WTC11 (cell line): ENCODE measurements at places on chromosomes 12 and 14.

- no peak for DNase-seq
Observed at GRCh38 chr12:71555191-71555590, 108.5 kb downstream of the ZFC3H1 start.

GRCh38 chr14:93475471-93475870, 44.7 kb downstream of the UNC79 start:
- DNase-seq, result no peak

DNA sequence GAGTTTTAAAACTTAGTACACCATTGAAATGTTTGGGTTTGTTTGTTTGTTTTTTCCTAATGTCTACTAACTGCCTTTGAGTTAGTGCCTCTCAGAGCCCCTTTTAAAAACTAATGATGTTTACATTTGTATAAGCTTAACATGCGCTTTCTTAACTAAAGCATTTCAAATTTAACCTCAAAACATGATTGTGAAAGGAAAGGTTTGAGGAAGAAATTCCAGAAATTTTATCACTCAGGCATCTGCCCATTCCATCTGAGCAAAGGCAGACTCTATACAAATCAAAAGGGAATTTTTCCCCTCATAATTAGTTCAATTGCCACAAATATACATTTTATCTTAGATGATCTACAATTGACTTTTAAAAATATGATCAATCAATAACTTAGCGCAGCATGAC, 230.7 kb upstream of the CAND1 start:
- DNase-seq, result no peak

- no peak for DNase-seq
Observed at GRCh38 chr12:88468581-88468980, 111.7 kb downstream of the KITLG start.

- no peak for DNase-seq
Observed at GRCh38 chr12:14957551-14958168, 3.7 kb downstream of the ARHGDIB start.

DNA sequence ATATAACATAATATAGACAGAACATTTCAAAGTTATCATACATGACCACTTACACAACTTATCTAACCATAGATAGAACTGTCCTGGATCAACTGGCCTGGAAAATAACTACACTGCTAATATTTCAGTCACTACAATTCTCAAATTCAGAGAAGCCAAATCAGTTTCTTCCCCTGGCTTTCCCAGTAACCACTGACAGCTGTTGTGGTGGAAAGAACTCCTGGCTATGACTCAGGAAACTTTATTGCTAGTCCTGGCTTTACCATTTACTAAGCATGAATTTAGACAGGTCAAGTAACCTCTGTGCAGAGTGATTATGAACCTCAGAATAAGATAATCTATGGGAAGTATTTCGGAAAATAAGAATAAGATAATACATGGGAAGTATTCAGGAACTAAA, 244.9 kb upstream of the DIO2 start:
- DNase-seq, result no peak

DNA sequence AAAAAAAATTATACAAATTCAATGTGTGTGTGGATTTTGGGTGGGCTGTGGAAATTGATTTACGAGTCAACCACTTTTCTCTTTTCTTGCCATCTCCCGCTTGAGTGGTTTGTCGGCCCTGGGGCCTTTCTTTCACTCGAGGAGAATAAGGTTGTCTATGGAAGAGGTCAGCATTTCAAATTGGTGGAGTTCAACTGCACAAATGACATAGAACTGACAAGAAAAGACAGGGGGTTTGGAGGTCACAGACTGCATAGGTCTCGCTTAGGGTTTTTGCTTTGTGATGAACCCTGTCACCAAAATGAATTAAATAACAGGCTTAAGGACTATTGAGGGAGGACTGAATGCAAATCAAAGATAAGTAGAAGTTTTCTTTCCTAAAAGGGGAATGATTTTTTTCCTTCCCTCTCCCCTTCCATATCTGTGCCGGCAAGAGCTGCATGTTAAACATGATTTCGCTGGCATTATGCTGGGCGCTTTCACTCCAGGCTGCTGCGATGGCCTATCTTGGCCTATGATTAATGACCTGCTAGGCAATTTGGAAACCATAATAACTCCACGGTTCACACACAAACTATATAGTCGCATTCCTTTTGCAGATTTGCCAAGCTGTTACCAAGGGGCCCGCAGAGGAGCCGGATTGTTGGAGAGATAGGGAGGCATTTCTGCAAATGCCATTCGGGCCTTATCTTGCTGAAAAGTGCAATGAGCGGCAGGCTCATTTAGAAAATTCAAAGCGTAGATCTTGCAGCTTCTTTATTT, 20.7 kb downstream of the ASCL1 start:
- no peak for DNase-seq

DNA sequence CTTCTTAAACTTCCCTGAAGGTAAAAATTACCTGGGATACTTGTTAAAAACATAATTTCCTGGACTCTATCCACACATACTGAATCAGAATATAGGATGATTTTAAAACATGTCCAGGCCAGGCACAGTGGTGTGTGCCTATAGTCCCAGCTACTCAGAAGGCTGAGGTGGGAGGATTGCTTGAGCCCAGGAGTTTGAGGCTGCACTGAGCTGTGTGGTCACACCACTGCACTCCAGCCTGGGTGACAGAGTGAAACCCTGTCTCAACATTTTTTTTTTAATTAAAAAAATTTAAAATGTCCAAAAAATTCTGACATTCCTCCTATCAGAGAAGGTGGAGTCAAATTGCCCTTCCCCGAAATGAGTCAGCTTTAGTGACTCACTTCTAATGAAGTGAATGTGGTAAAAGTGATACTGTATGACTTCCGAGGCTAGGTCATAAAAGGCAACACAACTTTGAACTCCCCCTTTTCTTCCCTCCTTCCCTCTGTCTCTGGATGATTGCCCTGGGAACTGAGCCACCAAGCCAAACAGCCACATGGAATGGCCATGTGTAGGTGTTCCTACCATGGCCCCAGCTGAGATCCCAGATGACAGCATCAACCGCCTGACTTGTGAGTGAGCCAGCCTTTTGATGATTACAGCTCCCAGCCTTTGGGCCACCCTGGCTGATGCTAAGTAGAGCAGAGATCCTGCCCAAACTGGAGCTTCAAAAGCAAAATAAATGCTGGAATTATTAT, 36.3 kb downstream of the LIMA1 start:
- no peak for DNase-seq

- no peak for DNase-seq
Observed at GRCh38 chr12:115259968-115260747, 576.2 kb upstream of the TBX3 start.

- DNase-seq, result no peak
Observed at GRCh38 chr12:118256352-118256751, 116.4 kb downstream of the TAOK3 start.

- DNase-seq, result peak; percentile 64
Observed at GRCh38 chr14:55864890-55865655, 253.1 kb upstream of the PELI2 start.

DNA sequence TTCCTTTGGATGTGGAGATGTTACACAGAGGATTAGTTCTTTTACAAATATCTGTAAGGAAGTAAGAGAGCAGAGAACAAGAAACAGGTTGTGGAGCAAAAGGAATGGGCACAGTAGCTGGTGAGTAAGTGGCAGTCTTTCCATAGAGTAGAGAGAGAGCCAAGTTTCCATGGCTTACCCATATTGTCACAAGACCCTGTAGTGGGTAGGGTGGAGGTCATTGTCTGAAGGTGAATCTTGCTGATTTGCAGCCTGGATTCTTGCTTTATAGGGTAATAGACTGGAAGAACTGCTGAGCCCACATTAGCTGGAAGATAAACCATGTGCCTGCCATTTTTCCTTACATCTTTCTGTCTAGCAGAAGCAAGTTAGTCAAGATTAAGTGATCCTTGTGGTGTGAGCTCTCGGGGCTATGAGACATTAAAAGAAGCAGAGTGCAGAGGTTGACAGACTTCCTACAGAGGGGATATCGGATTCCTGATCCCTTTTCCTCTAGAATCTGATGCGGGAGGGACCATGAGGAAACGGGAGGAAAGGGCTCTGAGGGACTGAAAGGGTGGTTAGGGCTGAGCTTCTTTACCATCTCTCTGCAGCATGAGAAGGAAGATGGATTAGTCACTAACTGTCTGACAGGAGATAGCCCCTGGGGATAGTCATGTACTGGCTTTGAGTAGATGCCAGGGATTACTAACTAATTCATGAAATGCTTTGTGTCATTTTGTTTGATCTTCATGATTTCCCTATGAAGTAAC, 44.0 kb upstream of the LRTM2 start:
- no peak for DNase-seq

DNA sequence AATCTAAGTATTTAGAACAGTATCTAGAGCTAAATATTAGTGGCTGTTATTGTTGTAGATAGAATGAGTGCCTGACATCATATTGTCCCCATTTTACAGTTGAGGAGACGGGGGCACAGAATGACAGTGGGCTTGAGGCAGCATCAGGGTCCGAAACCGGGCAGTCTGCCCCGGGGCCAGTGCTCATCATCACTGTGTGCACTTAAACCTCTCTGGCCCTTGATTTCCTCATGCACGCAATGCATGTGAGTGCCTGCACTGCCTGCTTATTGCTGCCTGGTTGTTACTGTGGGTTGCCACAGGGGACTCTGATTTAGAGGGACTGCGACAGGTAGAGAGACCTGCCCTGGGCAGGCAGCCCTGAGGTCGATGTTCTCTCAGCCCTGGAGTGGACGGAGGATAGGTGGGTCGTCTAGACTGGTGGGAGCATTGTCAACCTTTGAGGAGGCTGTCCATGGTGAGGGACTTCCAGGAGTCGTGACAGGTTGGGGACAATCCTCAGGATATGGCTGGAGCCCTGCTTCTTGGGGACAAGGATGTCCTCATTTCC, 9.8 kb downstream of the ACVRL1 start:
- no peak for DNase-seq

DNA sequence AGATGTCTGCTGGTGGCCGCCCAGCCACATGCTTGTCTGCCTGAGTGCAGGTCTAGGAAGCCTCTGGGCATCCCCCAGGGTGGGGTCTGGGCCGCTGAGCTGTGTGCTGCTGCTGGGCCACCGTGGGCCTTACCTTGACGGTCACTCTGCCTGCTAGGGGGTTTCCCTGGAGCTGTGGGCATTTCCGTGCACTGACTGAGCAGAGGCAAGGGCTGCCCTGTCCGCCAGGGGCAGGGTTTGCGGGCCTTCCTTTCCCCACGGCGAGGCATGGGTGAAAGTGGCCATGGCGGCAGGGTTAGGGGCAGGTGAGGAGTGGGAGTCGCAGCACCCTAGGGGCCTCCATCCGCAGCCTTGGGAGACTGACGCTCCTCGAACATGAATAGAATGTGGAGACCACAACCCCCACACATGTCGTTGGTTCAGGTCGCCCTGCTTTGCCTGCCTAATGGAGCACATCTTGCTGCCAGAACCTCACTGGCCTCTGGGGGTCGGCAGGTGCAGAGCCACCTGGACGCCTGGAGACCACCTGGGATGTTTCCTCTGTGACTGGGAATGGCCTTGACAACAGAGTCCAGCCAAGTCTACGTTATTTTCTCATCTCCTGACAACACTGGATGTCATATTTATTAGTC, 2.5 kb downstream of the ZBTB42 start:
- no peak for DNase-seq

- DNase-seq, result peak; percentile 67
Observed at GRCh38 chr14:89915114-89915878, 39.2 kb downstream of the EFCAB11 start.

GRCh38 chr12:62888454-62889110, 46.4 kb downstream of the PPM1H start:
- DNase-seq, result no peak

DNA sequence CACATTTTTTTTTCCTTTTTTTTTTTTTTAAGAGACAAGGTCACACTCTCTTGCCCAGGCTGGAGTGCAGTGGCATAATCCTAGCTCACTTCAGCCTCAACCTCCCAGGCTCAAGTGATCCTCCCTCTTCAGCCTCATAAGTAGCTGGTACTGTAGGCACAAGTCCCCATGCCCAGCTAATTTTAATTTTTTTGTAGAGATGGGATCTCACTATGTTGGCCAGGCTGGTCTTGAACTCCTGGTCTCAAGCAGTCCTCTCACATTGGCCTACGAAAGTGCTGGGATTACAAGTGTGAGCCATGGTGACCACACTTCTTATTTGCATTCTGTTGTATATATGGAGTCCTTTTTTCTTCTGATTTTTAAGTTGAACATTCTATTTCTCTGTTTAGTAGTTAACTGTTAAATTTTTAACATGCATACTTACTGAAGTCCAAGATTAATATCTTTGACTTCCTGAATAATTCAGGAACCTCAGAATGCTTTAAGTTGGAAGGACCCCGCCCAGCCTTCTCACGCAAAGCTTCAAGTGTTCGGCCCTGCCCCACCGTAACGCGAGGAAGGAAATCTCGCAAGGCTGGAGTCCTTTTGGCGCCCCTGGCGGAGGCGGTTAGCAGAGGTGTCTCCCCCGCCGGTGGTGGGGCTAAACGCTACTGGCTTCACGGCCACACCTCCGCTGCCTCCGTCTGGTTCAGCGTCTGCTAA, 21.6 kb downstream of the SPATS2 start:
- peak; percentile 91 for DNase-seq

DNA sequence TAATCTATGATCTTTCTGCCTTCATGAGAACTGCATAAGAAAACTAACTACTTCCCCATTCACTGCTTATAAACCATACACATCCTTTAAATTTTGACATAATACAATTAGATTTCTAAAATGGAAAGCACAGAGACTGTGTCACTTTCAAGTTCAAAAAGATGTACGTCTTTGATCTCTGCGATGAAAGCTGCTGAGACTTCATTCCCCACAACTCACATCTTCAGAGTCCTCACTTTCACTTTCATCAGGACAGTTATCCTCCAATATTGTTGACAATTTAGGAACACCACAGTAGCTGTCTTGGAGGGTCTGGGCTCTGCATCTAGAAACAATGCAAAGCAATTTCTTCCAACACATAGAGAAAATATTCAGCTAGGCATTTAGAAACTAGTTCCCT, 47.9 kb upstream of the KCNC2 start:
- no peak for DNase-seq

- no peak for DNase-seq
Observed at GRCh38 chr14:74634964-74635363, 22.9 kb upstream of the LTBP2 start.

DNA sequence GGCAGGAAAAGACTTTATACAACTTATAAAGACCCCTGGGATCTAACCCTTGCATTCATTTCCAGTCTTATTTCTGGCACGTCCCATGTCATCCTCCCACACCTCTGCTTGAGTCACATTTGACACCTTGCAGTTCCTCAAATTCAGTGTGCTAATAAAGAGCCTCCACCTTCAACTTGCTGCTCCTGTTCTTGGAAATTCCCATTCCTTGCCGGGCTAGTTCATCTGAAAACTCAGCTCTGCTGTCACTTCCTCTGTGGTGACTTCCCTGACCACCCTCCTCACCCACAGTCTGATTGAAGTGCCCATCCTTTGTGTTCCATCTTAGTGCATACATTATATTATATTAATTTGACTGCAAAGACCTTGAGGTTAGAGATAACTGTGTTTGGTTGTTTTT, 37.4 kb upstream of the PSMA6 start:
- DNase-seq, result no peak

GRCh38 chr14:89231426-89232113, 185.5 kb downstream of the FOXN3 start:
- DNase-seq, result no peak
